Activated naive CD4-positive, alpha-beta T cell treated with Interleukin-2 at 50 U/mL for 16 hours (primary cell): ENCODE measurements at places on chromosomes 5 and 9.

- DNase-seq = peak; percentile 7
Observed at GRCh38 chr5:81209869-81210493, 23.1 kb upstream of the CKMT2 start.

DNA sequence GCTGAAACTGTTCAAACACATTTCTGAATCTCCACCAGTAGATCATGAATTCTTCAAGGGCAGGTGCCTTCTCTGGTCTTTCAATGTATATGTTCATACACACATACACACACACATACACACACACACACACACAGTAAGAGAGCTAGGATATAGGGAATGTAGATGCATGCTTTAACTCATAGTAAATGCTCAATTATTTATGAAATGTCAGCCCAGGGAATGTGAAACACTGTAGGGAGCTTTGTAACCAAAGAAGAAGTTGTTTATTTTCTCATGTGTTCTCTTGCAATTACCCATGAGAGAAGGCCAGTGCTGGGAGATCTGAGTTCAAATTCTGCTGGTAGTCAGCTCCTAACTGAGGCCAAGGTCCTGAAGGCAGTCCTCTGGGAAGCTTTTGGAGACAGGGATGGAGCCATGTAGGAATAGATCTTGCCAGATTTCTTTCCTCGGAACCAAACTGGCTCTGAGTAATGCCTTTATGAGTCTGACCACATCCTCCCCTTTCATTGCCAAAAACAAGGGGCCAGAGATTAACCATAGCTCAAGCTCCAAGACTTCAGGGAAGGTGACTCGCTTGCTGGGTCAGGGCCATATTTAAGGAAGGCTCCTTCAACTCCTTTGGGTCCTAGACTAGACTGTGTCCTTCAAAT, 487.0 kb upstream of the TNC start:
- no peak for DNase-seq

- no peak for DNase-seq
Observed at GRCh38 chr5:2149195-2149539, 266.4 kb upstream of the IRX4 start.

DNA sequence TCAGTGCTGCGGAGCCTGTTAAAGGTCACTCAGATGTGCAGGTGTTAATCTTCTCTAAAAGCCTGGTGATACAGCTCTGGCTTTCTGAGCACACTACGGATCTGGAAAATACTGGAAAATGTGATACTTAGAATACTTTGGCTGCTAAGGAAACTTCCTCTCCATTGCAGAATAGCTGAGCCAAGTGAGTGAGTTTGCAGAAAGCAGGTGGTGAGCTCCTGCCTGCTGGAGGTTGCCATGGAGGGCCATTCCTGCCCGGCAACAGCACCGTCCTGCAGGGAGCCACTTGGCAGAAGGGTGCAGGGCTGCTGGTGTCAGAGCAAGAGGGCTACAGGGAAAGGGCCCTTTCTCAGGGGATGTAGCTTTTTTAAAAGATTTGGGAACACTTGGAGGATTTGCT, 40.7 kb downstream of the SECISBP2 start:
- no peak for DNase-seq

DNA sequence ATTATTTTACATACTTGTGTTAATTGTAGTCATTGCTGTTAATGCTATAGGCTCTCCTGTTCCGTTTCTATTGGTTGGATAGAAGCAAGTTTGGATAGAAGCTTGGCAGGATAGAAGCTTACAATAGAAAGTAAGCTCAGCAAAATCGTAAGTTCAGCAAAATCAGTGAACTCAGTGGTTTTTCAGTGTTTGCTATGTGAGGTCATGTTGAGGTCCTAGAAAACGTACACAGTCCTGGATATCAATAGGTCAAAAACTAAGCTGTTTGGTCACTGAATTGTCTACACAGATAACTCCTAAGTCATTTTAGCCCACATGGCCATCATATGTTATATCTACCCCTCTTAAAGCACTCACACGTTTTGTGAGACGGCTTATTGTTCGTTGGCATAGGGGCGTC, 299.4 kb downstream of the MAN2A1 start:
- no peak for DNase-seq

DNA sequence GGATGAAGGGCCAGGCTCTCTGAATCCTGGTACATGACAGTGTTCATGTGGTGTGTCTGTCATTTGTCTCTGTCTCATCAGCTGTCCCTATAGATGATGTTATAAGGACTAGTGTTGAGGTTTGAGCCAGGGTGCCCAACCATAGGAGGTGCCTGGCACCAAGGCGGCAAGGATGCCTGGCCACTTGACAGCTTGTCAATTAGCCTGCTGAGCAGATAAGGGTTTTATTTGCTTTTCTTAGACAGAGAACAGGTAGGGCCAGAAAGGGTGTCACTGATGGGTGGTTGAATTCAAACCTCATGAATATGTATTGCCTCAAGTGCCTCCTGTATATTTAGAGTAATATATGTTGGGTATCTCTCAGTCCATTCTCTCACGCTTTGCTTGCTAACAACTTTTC, 30.1 kb upstream of the AUH start:
- no peak for DNase-seq

- no peak for DNase-seq
Observed at GRCh38 chr5:119476341-119476740, 24.0 kb downstream of the HSD17B4 start.

- DNase-seq = no peak
Observed at GRCh38 chr9:16267281-16268066, 603.0 kb downstream of the BNC2 start.

DNA sequence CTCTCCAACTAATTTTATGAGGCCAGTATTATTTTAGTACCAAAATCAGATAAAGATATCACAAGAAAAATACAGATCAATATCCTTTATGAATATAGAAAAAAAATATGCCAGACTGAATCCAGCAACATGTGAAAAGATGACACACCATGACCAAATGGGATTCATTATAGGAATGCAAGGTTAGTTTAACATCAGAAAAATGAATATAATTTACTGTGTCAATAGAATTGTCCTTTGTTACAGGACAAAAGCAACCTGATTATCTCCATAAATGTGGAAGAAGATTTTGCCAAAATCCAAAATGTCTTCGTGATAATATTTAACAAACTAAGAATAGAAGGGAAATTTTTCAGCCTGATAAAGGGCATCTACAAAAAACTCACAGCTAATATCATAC, 66.4 kb upstream of the DAB2 start:
- no peak for DNase-seq

DNA sequence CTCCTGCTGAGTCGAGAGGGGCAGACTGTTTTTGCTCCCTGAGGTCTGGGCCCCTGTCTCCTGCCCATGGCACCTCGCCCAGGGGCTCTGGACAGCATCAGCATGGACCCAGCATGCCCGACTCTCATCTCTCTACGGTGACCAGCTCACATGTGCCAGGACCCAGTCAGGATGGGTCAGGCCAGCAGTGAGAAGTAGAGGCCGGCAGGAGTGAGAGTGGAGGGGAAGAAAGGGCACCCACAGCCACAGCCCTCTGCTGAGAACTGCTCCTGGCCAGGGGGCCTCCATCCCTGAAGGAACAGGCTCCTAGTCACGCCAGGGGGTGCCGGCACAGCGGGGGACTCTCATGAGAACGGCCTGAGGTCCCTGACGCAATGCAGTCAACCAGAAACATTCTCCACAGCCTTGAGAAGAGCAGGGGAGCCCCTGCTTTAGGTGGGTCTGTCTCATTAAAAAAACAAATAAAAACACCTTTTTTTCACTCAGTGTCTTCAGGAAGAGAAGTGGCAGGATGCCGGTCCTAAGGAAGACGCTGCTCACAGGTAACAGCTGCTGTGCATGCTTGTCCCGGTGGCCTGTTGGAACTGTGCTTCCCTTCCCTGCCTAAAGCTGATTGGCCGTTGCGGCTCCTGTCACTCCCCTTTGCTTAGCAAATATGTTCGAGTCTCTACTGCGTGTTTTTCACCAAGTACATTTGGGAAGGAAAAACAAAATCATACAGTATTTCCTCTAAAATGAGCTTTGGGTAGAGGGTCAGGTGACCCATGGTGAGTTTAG, 85.7 kb upstream of the FBXW11 start:
- DNase-seq = no peak
